ENCODE measurements at places on chromosomes 16 and 17. TPM values are rescaled to one million over a fixed set of nuclear protein-coding genes. Genes with fewer than 3 reads are reported as not detected.

GRCh38 chr16:67535201-67535600 lies 6.6 kb downstream of the RIPOR1 start:
- H3K4me3 ChIP-seq = no peak overlapping the region
- no peaks in the 10 kb centered on the region for H3K27me3 ChIP-seq
- no peak for DNase-seq
- peaks cover 61% of the 10 kb centered on the region for H3K4me1 ChIP-seq
- H3K27ac ChIP-seq = no peak overlapping the region

GRCh38 chr17:13569398-13570123 lies 32.2 kb downstream of the HS3ST3A1 start:
- no peak overlapping the region for H3K27ac ChIP-seq
- no peaks in the 10 kb centered on the region for H3K4me1 ChIP-seq
- no peaks in the 10 kb centered on the region for H3K27me3 ChIP-seq
- DNase-seq = no peak
- H3K36me3 ChIP-seq = no peaks in the 10 kb centered on the region

GRCh38 chr17:49333804-49334203 lies 28.2 kb downstream of the ZNF652 start:
- DNase-seq = no peak
- no peaks in the 10 kb centered on the region for H3K36me3 ChIP-seq
- no peaks in the 10 kb centered on the region for H3K27me3 ChIP-seq
- no peak overlapping the region for H3K27ac ChIP-seq
- peaks cover 28% of the 10 kb centered on the region for H3K4me1 ChIP-seq

DNA sequence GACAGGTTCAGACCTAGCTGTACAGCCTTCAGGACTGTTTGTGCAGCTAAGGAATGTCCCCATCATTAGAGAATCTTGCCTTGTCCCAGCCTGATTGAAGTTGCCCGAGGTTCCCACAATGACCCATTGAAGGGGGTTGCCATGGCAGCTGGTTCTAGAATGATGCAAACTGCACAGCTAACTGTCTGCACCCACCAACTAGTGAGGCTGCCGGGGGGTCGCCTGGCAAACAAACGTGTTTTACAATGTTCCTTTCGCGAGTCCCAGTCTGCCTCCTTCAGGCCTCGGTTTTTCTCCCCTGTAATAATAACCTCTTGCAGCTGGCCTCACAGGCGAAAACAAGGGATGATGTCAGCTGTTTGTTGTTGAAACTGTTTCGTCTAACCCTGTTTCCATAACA lies 5.5 kb downstream of the C16orf96 start:
- H3K27me3 ChIP-seq = no peaks in the 10 kb centered on the region
- DNase-seq = no peak
- H3K4me1 ChIP-seq = no peaks in the 10 kb centered on the region
- no peak overlapping the region for H3K27ac ChIP-seq
- no peaks in the 10 kb centered on the region for H3K36me3 ChIP-seq
- no peak overlapping the region for H3K4me3 ChIP-seq

Gene PPP1R1B
- total RNA-seq = 3.7 TPM

DNA sequence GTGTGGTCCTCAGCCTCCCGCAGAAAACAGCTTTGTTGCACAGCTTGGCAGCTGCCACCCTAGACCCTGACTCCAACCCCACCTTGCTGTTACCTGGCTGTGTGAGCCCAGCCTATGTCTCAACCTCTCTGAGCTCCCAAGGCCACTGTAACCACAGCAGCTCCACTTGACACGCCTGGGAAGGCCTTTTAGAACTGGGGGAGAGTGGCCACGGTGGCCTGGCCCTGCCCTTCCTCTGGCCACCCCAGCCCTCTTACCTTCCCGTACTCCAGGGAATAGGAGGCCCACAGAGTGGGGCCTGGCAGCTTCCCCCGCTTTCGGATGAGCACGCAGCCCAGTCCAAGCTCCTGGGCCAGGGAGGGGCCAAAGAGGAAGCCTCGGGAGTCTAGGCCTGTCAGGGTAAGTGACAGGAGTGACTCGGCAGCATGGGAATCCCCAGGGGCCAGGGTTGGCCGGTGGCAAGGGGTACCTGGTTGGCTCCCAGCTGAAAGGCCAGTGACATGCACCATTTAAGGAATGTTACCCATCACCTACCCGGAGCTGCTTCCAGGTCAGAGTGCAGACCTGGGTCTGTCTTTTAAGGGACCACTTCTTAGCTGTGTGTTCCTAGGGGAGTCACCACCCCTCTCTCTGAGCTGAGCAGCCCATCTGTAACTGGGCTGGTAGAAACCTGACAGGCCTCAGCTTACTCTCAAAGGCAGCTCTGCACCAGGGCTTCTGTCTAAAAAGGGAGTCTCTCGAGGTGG lies 1.4 kb downstream of the APRT start:
- no peaks in the 10 kb centered on the region for H3K27me3 ChIP-seq
- DNase-seq = no peak
- peak overlapping the region; percentile 77 for H3K27ac ChIP-seq

GRCh38 chr17:79844869-79845600 lies 5.8 kb upstream of the CBX4 start:
- H3K4me1 ChIP-seq = peaks cover 45% of the 10 kb centered on the region
- peak overlapping the region; percentile 35 for H3K27ac ChIP-seq
- H3K27me3 ChIP-seq = peaks cover 34% of the 10 kb centered on the region
- peak; percentile 70 for DNase-seq

- H3K4me3 ChIP-seq = no peak overlapping the region
- no peak for DNase-seq
- H3K36me3 ChIP-seq = peaks cover 24% of the 10 kb centered on the region
- peaks cover 22% of the 10 kb centered on the region for H3K4me1 ChIP-seq
These were observed 53.2 kb downstream of the AMFR start for GRCh38 chr16:56372013-56372634.

Gene RNF222
- not detected for total RNA-seq

GRCh38 chr17:74051348-74051747 lies 152.1 kb upstream of the RPL38 start:
- H3K36me3 ChIP-seq = no peaks in the 10 kb centered on the region
- H3K27me3 ChIP-seq = no peaks in the 10 kb centered on the region
- H3K27ac ChIP-seq = no peak overlapping the region
- H3K4me3 ChIP-seq = no peak overlapping the region
- DNase-seq = no peak
- no peaks in the 10 kb centered on the region for H3K4me1 ChIP-seq

Gene KRTAP3-2
- not detected for total RNA-seq

GRCh38 chr17:34996422-34997285 lies 16.3 kb downstream of the LIG3 start:
- H3K36me3 ChIP-seq = no peaks in the 10 kb centered on the region
- H3K4me3 ChIP-seq = no peak overlapping the region
- peaks cover 13% of the 10 kb centered on the region for H3K4me1 ChIP-seq
- H3K27ac ChIP-seq = no peak overlapping the region
- H3K27me3 ChIP-seq = no peaks in the 10 kb centered on the region
- DNase-seq = no peak

Gene SLC12A3
- total RNA-seq = not detected

DNA sequence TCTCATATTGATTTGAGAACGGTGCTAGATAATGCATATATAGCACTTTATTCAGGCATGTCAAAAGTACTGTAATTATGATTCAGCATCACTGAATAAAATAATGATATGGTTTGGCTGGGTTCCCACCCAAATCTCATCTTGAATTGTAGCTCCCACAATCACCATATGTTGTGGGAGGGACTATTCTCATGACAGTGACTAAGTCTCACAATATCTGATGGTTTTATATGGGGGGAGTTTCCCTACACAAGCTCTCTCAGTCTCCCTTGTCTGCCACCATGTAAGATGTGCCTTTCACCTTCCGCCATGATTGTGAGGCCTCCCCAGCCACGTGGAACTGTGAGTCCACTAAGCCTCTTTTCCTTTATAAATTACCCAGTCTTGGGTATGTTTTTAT lies 25.6 kb upstream of the LONP2 start:
- no peak for DNase-seq
- H3K4me3 ChIP-seq = no peak overlapping the region
- no peaks in the 10 kb centered on the region for H3K36me3 ChIP-seq
- H3K4me1 ChIP-seq = no peaks in the 10 kb centered on the region

GRCh38 chr16:48035142-48035541 lies 120.7 kb downstream of the ABCC12 start:
- H3K27ac ChIP-seq = no peak overlapping the region
- no peaks in the 10 kb centered on the region for H3K27me3 ChIP-seq
- no peak overlapping the region for H3K4me3 ChIP-seq
- H3K4me1 ChIP-seq = no peaks in the 10 kb centered on the region
- H3K36me3 ChIP-seq = no peaks in the 10 kb centered on the region
- DNase-seq = no peak

DNA sequence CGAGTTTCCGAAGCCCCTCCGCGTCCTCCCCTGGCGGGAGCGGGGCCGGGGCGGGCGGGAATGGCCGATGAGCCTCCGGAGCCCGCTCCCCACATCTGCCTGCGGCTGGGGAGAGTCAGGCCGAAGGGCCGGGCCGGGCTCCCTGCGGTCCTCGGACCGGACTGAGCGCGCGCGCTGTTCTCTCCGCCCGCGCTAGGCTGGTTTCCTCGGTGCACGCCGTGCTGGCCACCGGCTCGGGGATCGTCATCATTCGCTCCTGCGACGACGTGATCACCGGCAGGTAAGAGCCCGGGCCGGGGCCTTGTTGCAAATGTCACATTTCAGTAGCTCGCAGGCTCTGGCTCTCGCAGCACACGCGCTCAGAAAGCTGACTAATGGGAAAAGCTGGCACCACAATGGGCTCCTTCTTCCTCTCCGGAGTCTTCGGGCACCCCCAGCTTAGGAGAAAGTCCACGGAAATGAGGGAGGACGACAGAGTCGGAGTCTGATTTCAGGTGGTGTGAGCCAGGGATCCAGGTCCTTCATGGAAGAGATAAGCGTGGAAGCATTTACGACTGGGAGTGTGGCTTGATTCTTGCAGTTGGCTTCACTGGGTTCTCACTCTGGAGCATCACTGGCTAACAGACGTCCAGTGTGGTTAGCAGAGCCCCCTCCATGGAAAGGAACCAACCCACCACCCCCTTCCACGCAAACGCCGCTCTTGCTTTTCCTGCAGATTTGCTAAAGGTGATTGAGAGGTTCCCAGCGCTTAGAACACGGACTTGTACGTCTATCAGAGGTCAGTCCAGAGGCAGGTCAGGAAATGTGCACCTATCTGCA lies 715 bp downstream of the TLCD3A start:
- no peaks in the 10 kb centered on the region for H3K4me1 ChIP-seq
- H3K4me3 ChIP-seq = no peak overlapping the region

Gene HIC1
- 22.8 TPM for total RNA-seq

GRCh38 chr16:14456793-14457481 lies 173.1 kb downstream of the PARN start:
- H3K27me3 ChIP-seq = no peaks in the 10 kb centered on the region
- H3K4me3 ChIP-seq = no peak overlapping the region
- no peak overlapping the region for H3K27ac ChIP-seq
- peaks cover 3% of the 10 kb centered on the region for H3K4me1 ChIP-seq
- no peak for DNase-seq

Gene GPRC5B
- total RNA-seq = 23.2 TPM

Gene MILR1
- 2.9 TPM for total RNA-seq

DNA sequence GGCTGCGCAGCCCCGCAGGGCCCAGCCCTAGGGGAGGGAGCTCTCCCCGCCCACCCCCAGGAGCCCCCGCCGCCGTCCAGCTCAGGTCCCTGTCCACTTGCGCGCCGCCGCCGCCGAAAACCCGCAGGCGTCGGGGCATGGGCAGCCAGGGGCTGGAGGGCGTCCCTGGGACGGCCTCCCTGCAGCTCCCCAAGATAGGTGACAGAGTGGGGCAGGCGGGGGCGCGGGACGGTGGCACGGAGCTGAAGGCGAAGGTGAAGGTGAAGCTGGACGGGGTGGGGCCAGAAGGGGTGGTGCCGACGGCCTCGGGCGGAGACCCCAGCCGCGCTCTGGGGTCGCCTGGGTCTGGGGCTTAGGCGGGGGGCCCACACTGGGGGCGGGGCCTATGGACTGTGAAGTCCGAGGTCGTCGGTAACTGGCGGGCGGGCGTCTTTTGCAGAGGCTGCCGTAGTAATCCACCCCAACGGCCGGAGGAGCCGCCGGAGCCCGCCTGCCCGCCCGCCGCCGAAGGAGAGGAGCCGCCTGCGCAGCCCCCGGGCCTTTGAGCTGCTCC lies 27.2 kb downstream of the SREBF1 start:
- DNase-seq = no peak
- H3K27ac ChIP-seq = peak overlapping the region; percentile 84
- H3K4me1 ChIP-seq = peaks cover 9% of the 10 kb centered on the region
- H3K27me3 ChIP-seq = no peaks in the 10 kb centered on the region
- no peaks in the 10 kb centered on the region for H3K36me3 ChIP-seq

DNA sequence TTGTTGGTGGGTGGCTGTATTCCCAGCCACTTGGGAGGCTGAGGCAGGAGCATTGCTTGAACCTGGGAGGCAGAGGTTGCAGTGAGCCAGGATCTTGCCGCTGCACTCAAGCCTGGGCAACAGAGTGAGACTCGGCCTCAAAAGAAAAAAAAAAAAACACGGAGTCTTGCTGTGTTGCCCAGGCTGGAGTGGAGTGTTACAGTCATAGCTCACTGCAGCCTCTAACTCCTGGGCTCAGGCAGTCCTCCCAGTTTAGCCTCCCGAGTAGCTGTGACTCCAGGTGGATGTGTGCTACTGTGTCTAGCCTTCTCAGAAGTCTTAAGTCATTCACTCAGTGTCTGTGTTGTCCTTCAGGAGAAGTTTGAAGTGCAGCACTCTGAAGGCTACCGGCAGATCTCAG lies 27.4 kb downstream of the NDE1 start:
- H3K27me3 ChIP-seq = no peaks in the 10 kb centered on the region
- H3K27ac ChIP-seq = no peak overlapping the region
- peaks cover 11% of the 10 kb centered on the region for H3K4me1 ChIP-seq
- no peak overlapping the region for H3K4me3 ChIP-seq
- no peak for DNase-seq

Gene RAB11FIP4
- 2.2 TPM for total RNA-seq

Gene SDK2
- 0.84 TPM for total RNA-seq

- no peaks in the 10 kb centered on the region for H3K4me1 ChIP-seq
- H3K4me3 ChIP-seq = no peak overlapping the region
- no peaks in the 10 kb centered on the region for H3K36me3 ChIP-seq
- H3K27ac ChIP-seq = no peak overlapping the region
- DNase-seq = no peak
These were observed 3.6 kb downstream of the CLEC19A start for GRCh38 chr16:19288872-19289799.

Gene ARL4D
- 9.0 TPM for total RNA-seq

Gene TERB1
- total RNA-seq = not detected

- no peak overlapping the region for H3K27ac ChIP-seq
- DNase-seq = no peak
- H3K4me3 ChIP-seq = no peak overlapping the region
- H3K36me3 ChIP-seq = no peaks in the 10 kb centered on the region
These were observed 130.9 kb downstream of the RPTOR start for GRCh38 chr17:80675438-80676095.
